NCI-H2171 treated with DMSO at 0.1 percent for 48 hours (cell line): ENCODE measurements at places on chromosomes 12 and 14.

GRCh38 chr12:83128540-83128939 lies 441.8 kb downstream of the TMTC2 start:
- DNase-seq, result no peak

GRCh38 chr12:131418121-131418520 lies 292.8 kb upstream of the SFSWAP start:
- no peak for DNase-seq

GRCh38 chr14:23916446-23916845 lies 37.1 kb upstream of the DHRS4 start:
- no peak for DNase-seq

DNA sequence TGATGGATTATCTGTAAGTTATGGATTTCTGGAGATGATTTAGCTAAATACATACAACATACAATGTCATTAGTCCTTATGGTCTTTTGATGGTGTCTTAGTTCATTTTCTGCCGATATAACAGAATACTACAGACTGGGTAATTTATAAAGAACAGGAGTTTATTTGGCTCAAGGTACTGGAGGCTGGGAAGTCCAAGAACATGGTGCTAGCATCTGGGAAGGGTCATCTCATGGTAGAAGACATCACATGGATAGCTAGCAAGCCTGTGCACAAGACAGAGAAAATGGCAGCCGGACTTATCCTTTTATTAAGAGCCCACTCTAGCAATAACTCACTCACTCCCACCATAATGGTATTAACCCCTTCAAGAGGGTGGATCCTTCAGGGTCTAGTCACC lies 24.2 kb downstream of the KLHL28 start:
- DNase-seq, result no peak

DNA sequence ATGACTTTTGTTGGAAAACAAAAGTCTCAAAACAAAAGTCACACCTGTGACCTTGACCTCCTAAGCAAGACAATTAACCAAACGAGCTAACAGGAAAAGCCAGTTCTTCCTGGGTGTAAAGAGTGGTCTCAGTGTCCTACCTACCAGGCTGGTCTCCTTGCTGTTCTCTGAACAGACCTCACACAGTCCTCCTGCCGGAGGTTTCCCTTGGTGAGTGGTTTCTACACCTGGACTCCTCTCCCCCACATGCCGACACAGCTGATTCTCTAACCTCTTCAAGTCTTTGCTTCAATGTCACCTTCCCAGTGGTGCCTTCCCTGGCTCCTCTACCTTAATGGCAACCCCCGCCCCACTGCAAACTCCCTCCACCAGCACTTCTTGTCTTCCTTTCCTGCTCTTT lies 238.6 kb downstream of the ZFP36L1 start:
- DNase-seq, result no peak

- no peak for DNase-seq
These were observed 4.2 kb downstream of the HSPA2 start for GRCh38 chr14:64544607-64545312.

GRCh38 chr14:61438036-61438435 lies 116.7 kb downstream of the PRKCH start:
- no peak for DNase-seq

DNA sequence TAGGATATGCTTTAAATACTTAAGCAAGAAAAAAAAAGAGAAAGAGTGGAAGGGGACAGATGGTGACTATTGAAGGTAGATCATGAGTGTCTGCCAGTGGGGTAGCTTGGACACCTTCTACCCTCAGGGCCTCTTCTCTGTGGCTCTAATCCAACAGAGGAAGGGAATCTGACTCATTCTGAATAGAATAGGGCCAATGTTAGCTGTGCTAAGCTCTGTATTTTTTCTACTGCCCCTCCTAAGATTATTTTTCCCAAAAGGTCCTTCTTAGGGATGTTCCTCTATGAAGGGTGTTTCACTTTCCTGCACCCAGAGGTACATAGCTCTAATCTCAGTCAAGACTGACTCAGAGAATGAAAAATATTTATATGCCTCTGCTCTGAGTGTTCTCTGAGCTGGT lies 25.6 kb downstream of the UNC79 start:
- DNase-seq, result peak; percentile 69

DNA sequence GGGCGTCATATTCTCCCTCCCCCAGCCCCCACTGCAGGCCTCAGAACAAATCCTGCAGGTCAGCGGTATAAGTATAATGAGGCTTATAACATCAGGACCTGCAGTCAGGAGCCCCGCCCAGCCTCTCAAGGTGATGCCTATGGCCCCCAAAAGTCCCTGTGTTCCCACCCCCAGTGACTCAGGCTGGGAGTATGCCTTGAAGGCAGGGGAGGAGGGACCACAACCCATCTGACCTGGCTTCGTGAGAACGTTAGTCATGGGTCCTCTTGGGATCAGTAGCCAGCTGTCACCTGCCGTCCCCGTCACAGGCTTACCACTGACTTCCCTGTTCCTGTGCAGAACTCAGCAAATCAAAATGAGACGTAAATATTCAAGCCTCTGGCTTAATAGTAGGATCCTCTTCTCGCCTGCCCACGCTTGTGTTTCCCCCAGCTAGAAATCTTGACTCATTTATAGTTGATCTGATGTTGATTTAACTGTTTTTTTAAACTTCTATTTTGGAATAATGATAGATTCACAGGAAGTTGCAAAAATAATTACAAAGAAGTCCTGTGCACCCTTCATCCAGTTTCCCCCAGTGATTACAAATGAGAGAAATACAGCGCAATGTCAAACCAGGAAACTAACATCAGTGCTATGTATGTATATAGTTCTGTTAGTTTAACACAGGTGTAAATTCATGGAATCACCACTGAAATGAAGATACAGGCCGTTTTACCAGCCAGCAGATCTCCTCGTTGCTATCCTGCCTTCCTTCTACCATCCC lies 107.5 kb downstream of the ADGRD1 start:
- peak; percentile 69 for DNase-seq

- DNase-seq, result no peak
These were observed 115.8 kb downstream of the DICER1 start for GRCh38 chr14:95041477-95042020.

GRCh38 chr14:40133463-40133862 lies 701.2 kb upstream of the FBXO33 start:
- DNase-seq, result no peak

DNA sequence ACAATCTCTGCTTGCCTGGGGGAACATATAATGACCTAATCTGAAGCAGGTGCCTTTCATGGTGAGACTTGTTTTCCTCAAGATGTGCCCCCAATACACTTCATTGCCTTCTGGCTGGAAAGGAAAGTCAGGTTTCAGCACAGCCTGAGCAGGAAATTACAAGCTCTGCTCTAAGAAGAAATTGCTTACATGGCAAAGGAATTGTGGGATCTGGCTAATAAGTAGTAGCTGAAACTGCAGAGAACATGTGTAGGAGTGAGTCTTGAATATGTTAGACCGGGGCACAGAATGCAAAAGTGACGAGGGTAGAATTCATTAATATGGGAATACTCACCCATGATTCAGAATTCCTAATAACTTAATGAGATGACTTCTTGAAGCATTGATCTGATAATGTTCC lies 6.3 kb upstream of the CFAP54 start:
- DNase-seq, result no peak

DNA sequence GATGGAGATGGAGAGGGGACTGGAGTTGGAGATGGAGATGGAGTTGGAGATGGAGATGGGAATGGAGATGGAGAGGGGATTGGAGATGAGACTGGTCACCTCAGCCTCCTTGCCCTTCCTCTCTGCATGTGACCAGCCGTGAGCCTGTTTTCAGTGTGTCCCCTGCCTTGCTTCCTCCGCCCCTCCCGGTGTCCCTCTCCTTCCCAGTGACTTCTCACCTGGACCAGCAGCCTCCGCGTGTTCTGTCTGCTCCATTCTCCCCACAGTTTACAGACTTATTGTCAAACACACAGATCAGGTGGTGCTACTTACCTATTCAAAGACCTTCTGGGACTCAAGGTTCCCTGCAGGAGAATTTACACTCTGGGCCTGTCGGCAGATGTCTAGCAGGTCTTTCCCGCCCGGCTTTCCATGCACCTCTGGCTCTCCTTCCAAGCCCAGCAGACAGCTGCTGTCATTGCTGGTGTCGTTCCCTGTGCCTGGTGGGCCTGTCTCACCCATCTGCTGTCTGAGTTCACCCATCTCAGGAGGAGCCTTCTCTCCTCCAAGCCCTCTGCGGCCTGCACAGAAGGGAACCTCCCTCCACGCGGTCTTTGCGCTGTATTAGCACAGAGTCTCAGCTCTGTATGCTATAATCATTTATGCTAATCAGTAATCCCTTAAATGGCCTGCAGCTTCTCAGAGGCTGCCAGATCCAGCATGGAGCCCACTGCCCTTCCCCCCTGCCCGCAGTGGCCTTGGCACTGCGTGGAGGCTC lies 62.1 kb downstream of the ADGRD1 start:
- peak; percentile 38 for DNase-seq

DNA sequence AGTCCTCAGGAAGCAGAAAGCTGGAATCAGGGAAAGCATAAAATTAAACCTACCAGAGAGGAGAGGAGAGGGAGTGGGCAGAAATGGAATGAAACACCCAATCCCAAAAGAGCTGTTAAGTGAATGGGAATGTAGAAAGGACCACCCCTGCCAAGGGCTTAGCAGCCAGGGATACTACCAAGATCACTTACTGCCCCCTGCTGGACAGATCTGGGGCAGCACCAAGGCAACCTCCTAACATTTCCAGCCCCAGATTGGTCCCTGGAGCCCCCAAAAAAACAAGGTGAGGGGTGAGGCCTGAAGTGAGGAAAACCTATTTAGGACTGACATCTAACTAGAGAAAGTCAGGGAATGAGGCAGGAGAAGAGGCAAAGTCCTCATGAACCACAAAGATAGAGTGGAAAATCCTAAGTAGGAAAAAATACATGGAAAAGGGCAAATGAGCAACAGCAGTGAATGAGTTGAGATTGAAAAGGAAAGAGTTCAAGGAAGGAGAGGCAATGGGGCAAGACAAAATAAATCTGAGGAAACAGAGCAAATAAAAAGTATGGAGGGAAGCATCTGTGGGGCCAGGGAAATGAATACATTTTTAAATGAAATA lies 11.2 kb upstream of the FKBP11 start:
- peak; percentile 41 for DNase-seq

- no peak for DNase-seq
These were observed 136.7 kb upstream of the FBXO33 start for GRCh38 chr14:39568809-39569538.

DNA sequence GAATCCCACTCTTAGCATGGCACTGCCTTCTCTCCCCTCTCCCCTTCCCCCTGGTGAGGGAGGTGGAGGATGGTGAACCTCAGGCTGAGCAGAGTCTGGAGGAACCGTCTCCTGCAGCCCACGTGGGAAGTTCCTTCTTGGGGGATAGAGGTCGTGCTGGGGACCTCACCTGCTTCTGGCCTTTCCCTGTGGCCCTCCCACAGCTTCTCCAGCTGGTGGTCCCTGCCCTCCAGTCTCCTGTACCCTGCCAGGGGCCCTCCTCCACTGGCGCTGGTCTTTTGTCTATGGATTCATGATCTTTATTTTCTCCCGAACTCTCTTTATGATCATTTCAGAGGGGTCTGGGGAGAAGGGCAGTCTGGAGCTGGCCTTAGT lies 9.0 kb upstream of the MTA1 start:
- DNase-seq, result no peak

- no peak for DNase-seq
These were observed 24.4 kb upstream of the DUSP16 start for GRCh38 chr12:12586879-12587675.

GRCh38 chr12:55927588-55928502 lies at the start of gene PYM1:
Gene PYM1 (minus strand): TSS chr12:55927894. CDS start chr12:55927761, 133 bp downstream.
- peak; percentile 76 for DNase-seq

GRCh38 chr12:128361400-128361995 lies 94.5 kb downstream of the TMEM132C start:
- DNase-seq, result no peak
